ENCODE measurements at places on chromosomes 2 and 18.
A peak's percentile ranks its signal among the peaks of the same experiment; 100 is the strongest.

GRCh38 chr2:180653481-180653880 lies 326.9 kb upstream of the UBE2E3 start:
- H3K27ac ChIP-seq, result no peak overlapping the region
- no peaks in the 10 kb centered on the region for H3K36me3 ChIP-seq
- H3K27me3 ChIP-seq, result no peaks in the 10 kb centered on the region
- no peak overlapping the region for H3K4me3 ChIP-seq
- DNase-seq, result no peak

- peak overlapping the region; percentile 73 for H3K27ac ChIP-seq
- H3K27me3 ChIP-seq, result peaks cover 68% of the 10 kb centered on the region
- H3K4me3 ChIP-seq, result peak overlapping the region; percentile 72
- H3K4me1 ChIP-seq, result peaks cover 30% of the 10 kb centered on the region
- peak; percentile 13 for DNase-seq
These were observed 419 bp downstream of the EPHA4 start for GRCh38 chr2:221571551-221572218.

- no peak for DNase-seq
- H3K27me3 ChIP-seq, result no peaks in the 10 kb centered on the region
- H3K4me3 ChIP-seq, result no peak overlapping the region
- no peak overlapping the region for H3K27ac ChIP-seq
These were observed 220.3 kb downstream of the EN1 start for GRCh38 chr2:118627156-118627555.

DNA sequence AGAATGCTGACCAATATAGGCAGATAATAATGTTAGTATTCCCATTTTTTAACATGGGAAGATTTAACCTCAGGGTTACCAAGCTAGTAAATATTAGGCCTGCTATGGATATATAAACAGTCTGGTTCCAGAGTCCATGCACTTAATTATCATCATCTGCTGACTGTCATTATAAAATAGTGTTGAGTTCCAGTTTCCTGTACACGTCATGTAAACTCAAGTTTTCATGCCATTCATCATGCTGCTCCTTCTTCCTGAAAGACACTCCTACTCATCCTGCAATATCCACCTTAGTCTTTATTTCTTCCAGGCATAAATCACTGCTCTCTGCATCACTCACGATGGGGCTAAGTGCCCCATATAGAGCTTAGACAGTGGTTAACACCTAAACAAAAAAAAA lies 420.8 kb upstream of the SPHKAP start:
- no peak overlapping the region for H3K27ac ChIP-seq
- H3K4me3 ChIP-seq, result no peak overlapping the region
- no peak for DNase-seq
- no peaks in the 10 kb centered on the region for H3K4me1 ChIP-seq
- H3K36me3 ChIP-seq, result no peaks in the 10 kb centered on the region
- H3K27me3 ChIP-seq, result no peaks in the 10 kb centered on the region

DNA sequence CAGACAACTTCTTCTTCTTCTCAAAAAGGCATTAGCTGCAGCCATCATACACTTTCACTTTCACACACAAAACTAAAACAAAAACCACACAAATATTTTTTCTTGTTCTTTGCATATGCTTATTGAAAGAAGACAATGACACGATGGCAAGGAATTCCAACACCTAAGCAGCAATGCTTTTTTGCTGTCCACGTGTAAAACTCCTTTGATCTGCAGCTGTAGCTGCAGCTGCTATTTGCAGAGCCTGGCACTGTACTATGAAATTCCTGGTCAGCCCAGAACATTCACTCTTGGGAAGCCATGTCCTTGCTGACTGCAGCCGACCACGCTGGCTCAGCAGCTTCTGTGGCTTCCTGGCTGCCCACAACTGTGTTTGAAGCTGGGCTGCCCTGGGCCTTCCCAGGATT lies 316.2 kb downstream of the CDH2 start:
- H3K4me1 ChIP-seq, result no peaks in the 10 kb centered on the region
- no peaks in the 10 kb centered on the region for H3K36me3 ChIP-seq
- no peak overlapping the region for H3K27ac ChIP-seq
- no peaks in the 10 kb centered on the region for H3K27me3 ChIP-seq

GRCh38 chr2:174768557-174768956 lies 4.3 kb upstream of the CHRNA1 start:
- H3K27ac ChIP-seq, result no peak overlapping the region
- H3K4me3 ChIP-seq, result no peak overlapping the region
- H3K36me3 ChIP-seq, result no peaks in the 10 kb centered on the region
- peaks cover 6% of the 10 kb centered on the region for H3K4me1 ChIP-seq

GRCh38 chr2:99514357-99514756 lies 24.5 kb upstream of the REV1 start:
- H3K36me3 ChIP-seq, result no peaks in the 10 kb centered on the region
- H3K27me3 ChIP-seq, result peaks cover 7% of the 10 kb centered on the region
- H3K27ac ChIP-seq, result no peak overlapping the region
- H3K4me1 ChIP-seq, result no peaks in the 10 kb centered on the region

- peak; percentile 23 for DNase-seq
- peak overlapping the region; percentile 70 for H3K27ac ChIP-seq
- peaks cover 5% of the 10 kb centered on the region for H3K27me3 ChIP-seq
- no peaks in the 10 kb centered on the region for H3K36me3 ChIP-seq
- H3K4me1 ChIP-seq, result peaks cover 67% of the 10 kb centered on the region
These were observed 105.9 kb upstream of the ID2 start for GRCh38 chr2:8575834-8576423.

- H3K27ac ChIP-seq, result no peak overlapping the region
- H3K27me3 ChIP-seq, result no peaks in the 10 kb centered on the region
- H3K4me1 ChIP-seq, result no peaks in the 10 kb centered on the region
- H3K4me3 ChIP-seq, result no peak overlapping the region
These were observed 398.0 kb downstream of the CDH2 start for GRCh38 chr18:27778925-27779324.

GRCh38 chr2:195864316-195864715 lies 204.3 kb downstream of the DNAH7 start:
- peaks cover 1% of the 10 kb centered on the region for H3K4me1 ChIP-seq
- no peak overlapping the region for H3K4me3 ChIP-seq
- H3K27me3 ChIP-seq, result peaks cover 3% of the 10 kb centered on the region
- no peaks in the 10 kb centered on the region for H3K36me3 ChIP-seq
- DNase-seq, result no peak
- H3K27ac ChIP-seq, result no peak overlapping the region

DNA sequence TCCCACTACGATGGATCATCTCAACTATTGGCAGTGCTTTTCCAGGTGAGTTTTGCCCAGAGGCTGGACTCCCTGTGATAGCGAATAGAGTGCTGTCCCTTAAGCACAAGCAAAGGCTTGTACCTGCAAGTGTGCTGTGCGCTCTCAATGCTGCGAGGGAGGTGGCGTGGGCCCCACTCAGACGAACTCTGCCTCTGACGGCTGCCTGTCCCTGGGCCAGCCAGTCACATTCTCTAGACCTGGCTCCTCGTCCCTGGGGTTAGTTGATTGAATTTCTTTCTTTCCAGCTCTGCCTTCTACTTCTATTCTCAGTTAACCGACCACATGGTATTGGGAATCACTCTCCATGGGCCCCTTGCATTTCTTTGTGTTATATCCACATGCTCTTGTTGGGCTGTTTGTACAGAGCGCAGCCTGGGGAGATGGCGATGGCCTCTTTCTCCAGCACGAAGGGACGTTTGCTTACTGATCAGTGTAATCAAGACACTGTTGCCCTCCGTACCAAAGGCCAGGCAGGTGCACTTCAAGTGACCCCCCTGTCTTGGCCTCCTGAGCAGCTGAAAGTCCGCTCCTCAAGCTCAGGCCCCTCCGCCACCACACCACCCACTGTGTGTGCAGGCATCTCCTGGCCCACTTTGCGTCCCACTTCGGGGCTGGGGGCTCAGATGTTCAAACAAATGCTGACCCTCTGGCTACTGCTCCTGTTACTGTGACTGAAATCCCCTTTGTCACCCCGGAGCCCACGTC lies 151.3 kb downstream of the ZNF236 start:
- H3K4me1 ChIP-seq, result peaks cover 11% of the 10 kb centered on the region
- H3K36me3 ChIP-seq, result peaks cover 3% of the 10 kb centered on the region
- H3K27ac ChIP-seq, result no peak overlapping the region
- H3K27me3 ChIP-seq, result no peaks in the 10 kb centered on the region
- no peak overlapping the region for H3K4me3 ChIP-seq

DNA sequence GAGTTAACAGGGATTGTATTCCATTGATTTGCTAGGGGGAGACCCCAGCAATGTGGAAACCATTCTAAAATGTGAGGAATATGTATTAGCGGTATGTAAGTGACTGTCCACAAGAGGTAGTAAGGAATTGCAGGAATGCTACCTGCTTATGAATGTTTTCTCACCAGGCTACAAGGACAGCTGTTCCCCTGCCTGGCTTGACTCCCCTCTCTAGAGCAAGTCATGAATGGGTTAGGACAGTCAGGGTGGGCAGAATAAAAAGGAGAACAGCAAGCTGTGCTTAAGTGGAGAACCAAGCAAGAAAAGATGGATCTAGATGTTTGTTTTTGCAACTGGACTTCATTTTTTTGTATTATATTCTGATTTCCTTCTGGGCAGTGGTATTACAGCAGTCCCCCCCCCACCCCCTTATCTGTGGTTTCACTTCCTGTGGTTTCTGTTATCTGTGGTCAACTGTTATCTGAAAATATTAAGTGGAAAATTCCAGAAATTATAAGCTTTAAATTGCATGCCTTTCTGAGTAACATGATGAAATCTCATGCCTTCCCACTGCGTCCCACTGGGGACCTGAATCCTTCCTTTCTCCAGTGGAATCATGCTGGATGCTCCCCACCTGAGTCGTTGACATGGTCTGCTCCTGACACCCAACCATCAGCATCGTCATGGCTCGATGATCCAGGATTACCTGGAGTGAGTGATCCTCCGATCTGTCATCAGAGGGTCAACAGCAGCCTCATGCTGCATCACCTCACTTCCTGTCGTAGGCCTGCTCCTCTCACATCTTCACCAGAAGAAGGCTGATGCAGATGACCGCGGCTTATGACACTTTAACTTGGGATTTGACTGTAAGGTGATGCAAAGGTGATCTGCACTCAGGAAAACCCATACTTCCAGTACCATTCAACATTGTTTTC lies 52.2 kb downstream of the VAPA start:
- H3K4me1 ChIP-seq, result peaks cover 19% of the 10 kb centered on the region
- H3K36me3 ChIP-seq, result no peaks in the 10 kb centered on the region
- H3K27me3 ChIP-seq, result peaks cover 28% of the 10 kb centered on the region
- no peak overlapping the region for H3K4me3 ChIP-seq
- no peak for DNase-seq

DNA sequence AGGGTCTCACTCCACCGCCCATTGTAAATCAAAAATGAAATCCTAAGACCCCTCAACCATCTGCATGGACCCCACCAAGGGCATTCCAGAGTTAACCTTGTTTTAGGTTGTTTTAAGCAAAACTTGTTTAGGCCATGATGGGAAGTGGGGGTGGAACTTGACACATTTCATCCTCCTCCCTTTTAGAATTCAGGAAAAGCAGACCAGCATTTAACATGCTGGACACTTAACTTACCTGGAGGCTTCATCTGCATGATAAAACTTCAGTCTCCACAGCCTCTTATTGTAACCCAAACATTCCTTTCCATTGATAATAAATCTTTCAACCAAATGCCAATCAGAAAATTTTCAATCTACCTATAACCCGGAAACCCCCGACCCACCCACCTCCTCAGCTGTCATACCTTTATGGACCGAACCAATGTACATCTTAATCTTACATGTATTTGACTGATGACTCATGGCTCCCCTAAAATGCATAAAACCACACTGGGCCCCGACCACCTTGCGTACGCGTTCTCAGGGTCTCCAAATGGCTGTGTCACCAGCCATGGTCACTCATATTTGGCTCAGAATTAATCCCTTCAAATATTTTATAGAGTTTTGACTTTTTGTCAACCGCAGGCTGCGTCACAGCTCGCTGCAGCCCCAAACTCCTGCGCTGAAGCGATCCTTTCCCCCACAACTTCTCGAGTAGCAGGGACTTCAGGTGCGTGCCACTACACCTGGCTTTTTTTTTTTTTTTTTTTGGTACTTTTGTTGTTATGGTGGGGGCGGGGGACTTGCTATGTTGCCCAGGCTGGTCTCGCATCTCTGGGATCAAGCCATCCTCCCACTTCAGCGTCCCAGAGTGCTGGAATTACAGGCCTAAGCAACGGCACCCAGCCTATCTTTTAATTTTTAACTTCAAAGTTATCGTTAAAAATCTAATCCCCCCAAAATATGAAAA lies 917 bp downstream of the MPPE1 start:
- H3K27me3 ChIP-seq, result no peaks in the 10 kb centered on the region
- peak overlapping the region; percentile 89 for H3K27ac ChIP-seq
- H3K36me3 ChIP-seq, result peaks cover 4% of the 10 kb centered on the region
- peaks cover 24% of the 10 kb centered on the region for H3K4me1 ChIP-seq
- DNase-seq, result peak; percentile 7

DNA sequence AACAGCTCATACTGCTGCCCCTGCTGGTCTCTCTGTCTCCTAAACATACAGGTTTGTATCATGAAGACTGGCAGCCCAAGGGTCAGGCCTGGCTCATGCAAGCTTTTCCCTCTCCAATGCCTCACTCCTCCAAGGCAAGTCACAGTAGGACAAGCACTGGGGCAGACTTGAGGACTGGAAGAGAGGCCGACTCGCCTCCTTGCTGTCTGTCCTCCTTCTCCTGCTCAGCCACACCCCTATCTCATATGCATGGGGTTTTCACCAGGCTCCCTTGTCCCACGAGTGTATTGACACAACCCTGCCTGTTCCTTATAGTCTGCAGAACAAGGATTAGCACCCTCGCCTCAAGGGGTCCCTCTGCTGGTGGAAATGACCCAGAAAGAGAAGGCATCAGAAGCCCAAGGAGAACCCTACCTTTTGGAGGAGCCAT lies 223.7 kb downstream of the SOX11 start:
- H3K4me1 ChIP-seq, result no peaks in the 10 kb centered on the region
- H3K36me3 ChIP-seq, result no peaks in the 10 kb centered on the region
- H3K27ac ChIP-seq, result no peak overlapping the region
- peak; percentile 14 for DNase-seq
- no peak overlapping the region for H3K4me3 ChIP-seq

DNA sequence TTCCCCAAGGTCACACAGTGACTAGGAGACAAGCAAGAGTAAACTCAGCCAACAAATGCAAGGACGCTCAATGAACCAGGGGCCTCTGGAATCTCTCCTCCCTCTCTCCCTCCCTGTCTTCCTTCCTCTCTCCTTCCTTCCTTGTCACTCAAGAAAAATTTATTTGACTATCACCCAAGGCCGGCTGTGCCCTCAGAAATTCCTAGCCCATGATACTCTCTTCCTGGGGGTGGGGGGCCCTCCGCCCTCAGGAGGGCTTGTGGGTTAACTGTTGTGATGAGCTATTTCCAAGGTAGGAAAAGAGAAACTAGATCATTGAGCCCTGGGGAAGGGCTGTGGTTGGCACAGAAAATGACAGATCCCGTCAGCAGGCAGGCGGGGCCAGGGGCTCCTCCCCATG lies 21.7 kb downstream of the INHBB start:
- no peaks in the 10 kb centered on the region for H3K27me3 ChIP-seq
- no peaks in the 10 kb centered on the region for H3K36me3 ChIP-seq
- no peak for DNase-seq
- no peaks in the 10 kb centered on the region for H3K4me1 ChIP-seq
- H3K4me3 ChIP-seq, result no peak overlapping the region

Data from activated naive CD8-positive, alpha-beta T cell treated with anti-CD3 and anti-CD28 coated beads, Interleukin-2, amount 50 U/mL, for 24 hours (primary cell).